ENCODE measurements at places on chromosomes 3 and 15.

GRCh38 chr3:58560771-58561311 is 16.4 kb downstream of the FAM107A start:
- no peak for DNase-seq

GRCh38 chr15:27956285-27956684 is 142.8 kb downstream of the OCA2 start:
- no peak for DNase-seq

- no peak for DNase-seq
These were observed 59.9 kb upstream of the RASGRP1 start for GRCh38 chr15:38624244-38625205.

- no peak for DNase-seq
These were observed 908 bp upstream of the ADPGK start for GRCh38 chr15:72784456-72784876.

DNA sequence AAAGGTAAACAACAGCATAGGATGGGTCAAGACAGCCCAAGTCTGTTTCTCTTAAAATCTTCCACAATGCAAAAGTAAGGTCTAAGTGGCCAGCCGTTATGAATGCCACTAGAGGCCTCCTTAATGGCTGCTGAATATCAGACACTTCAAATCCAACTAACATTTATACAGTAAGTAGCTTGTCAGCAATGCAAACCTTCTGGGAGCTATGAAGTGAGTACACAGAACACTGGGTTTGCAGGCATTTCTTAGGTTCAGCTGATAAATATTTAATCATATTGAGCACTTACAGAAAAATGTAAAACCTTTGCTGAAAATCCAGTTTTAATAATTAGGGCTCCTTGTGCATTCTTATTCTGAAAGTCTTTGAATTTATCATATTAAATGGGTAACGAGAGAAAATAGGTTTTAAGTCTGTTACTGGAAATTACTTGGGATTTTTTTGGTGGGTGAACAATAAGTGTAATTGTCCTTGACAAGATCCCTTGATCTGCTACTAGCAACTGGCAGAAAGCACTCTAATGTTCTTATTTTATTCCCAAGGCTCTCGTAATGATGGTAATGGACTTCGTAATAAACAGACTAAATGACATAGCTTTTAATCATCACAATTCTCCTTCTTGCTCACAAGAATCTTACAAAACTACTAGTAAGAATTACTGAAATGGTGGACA is 141.7 kb upstream of the GPR149 start:
- no peak for DNase-seq

DNA sequence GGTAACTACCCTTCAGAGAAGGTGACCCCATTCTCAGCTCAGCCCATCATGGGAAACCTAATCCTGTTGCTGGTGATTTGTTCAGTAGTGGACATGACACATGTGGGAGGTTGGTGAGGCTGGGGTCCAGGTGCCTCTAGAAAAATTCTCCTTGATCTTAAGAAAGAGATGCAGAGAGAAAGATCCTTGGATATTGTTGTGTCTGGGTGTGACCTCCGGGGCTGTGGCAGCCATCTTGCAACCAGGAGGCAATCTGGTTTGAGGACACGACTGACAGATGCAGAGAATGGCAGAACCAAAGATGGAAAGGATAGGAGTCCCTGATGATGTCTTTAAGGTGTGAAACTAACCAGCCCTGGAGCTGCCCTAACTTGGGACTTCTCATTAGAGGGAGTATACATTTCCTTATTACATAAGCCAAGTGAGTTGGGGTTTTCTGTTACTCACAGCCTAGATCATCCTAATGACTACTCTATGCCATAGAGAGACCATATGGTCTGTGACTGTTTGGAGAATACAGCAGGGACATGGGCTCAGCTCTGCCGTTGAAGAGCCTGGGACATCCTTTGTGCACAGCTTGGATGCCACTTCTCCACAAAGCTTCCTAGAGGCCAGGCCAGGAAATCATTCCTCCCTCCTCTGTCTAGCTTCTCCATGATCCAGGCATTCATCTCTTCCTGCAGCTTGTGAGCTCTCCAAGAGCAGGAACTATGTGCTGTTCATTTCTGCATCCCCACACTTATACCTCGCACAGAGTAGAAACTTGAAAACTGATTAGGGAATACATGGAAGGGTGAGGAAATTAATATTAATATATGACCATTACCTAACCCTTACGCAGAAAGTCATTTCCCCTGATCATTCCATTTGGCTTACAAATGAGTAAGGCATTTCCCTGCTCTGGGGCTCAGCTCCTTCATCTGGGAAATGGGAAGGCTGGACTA is 45.9 kb downstream of the HRH1 start:
- no peak for DNase-seq

DNA sequence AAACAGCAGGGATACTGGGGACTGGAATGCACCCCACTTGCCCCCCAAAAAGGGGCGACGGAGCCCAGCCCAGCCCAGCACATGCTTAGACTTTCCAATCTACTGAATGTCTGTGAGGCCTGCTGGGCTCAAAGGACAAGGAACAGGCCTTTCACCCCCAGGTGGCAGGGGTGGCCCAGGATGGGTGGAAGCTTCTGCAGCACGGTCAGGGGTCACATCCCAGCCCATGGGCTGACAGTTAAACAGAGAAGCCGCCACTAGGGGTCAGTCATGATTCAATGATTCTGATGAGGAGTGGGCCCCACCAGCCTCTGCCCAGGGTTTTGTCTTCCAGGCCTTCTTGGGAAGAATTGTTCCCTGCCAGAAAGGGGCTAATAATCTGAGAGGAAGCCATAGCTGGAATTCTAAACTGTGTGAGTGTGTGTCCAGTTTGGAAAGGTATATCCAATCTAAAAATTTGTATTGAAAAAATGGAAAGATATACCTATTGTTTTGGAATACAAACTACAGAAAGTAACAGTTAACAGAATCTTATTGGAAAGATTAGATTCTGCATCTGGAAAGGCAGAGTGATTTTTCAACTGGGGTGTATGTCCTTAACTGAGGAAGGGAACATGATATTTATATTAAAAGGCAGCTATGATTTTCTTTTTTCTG is 2.2 kb downstream of the CHRNB4 start:
- peak; percentile 69 for DNase-seq

GRCh38 chr3:108441071-108441507 is 69.3 kb downstream of the MYH15 start:
- no peak for DNase-seq

- no peak for DNase-seq
These were observed 29.6 kb downstream of the UMPS start for GRCh38 chr3:124759666-124760401.

GRCh38 chr15:78766041-78766440 is 45.2 kb downstream of the ADAMTS7 start:
- DNase-seq, result no peak

DNA sequence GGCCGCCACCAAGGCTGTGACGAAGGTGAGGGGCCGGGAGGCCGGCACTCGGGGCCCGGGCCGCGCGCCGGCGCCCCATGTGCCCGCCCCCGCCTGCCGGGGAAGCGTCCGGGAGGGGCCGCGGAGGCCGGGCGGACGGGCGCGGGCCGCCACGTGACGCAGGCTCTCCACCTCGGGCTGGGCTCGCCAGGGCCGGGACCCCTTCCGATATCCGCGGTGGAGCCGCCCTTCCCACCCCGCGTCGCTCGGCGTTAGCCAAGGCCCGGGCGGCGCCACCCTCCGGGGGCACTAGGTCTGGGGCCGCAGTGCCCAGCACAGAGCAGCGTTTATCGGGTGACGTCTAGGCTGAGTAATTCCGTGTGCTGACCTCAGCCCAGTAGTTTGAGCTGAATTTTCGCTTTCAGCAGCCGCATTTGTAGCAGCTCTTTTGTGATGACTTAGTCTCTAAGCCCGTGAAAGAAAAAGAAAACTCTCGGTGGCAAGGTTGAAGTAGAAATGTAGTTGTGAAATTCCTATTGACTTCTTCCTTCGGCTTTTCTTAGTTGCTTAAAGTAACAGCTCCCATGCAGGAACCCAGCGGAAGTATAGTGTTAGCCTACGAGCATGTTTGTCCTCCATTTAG is 885 bp downstream of the CDV3 start:
- DNase-seq, result no peak

DNA sequence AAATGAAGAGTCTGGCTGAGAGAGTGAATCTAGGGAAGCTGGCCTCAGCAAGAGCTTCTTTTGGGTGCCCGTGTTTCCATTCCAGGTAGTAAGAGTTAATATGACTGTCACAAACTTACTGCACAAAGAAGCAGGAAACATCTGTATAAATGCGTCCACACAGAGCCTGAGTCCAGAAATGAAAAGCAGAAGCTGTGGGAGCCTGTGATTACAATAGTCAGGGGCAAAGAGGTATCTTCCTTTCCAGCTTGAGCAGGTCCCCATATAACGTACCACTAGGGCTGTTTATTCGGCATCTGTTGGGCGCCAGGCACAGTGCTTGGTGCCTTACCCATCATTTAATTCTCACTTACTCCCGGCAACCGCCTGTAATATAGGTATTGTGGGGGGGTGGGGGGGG is 40.5 kb upstream of the B3GNT5 start:
- DNase-seq, result no peak

- no peak for DNase-seq
These were observed 47.1 kb upstream of the CTDSPL start for GRCh38 chr3:37814547-37814946.

GRCh38 chr3:124837730-124838186 is 49.4 kb downstream of the ITGB5 start:
- DNase-seq, result no peak

DNA sequence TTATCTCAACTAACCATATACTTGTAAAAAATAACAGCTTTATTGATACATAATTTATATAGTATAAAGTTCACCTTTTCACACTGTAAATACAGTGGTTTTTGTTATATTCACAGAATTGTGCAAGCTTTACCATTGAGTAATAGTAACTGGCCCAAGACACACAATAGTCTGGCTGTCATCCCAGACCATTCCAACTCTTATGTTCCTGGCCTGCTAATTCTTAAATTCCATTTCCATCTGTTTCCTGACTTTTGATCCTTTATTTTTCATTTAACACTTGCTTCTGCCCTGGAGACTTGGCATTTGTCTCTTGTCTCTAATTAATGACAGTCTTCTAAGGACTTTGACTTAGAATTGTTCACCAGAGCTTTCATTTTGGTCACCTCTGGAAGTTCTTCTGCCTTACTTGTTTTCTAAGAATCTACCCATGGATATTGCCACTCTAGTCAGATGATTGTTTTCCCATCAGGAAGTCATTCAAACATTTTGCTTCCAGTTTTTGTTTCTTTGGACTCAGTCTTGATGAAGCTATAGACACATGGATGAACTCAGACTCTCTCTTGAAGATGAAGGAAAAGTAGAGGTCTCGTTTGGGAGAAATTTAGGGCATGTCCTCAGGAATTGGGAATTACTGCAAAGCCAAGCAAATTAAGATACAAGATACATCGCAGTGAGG is 27.2 kb upstream of the PLSCR4 start:
- DNase-seq, result no peak
